ENCODE measurements at places on chromosomes 3 and 15. TPM values are rescaled to one million over a fixed set of nuclear protein-coding genes. Genes with fewer than 3 reads are reported as not detected.

The PROS1 gene
- not detected for total RNA-seq

The BTLA gene
- 22.3 TPM for total RNA-seq

The CELF6 gene
- total RNA-seq, result 0.45 TPM

The FBXW12 gene
- total RNA-seq, result not detected

GRCh38 chr15:69795601-69796000 is 302.1 kb downstream of the TLE3 start:
- DNase-seq, result no peak

DNA sequence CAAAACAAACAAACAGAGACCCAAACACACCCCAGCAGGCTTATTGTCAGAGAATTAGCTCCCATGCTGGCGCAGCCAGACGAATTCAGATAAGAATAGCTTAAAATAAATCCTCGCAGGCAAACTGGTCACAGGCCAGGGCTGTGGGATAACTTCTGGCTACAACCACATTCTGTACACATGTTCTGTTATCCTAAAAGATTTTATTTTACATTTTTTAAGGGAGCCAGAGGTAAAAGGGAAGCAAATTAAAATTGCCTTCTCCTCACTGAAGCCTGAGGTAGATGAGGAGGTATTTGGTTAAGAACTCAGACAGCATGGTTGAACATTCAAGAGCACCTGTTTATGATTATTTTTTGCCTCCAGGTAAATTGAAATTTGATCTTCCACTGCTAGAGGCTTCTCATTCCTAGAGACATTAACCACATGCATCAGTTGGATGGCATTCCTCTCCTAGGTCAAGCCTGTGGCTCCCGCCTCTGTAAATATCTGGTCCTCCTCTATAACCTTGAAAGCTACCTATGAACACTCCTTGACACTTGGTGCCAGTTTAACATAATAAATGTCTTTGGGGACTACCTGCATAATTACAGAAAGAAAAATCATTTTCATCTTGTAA is 190.3 kb downstream of the SATB1 start:
- no peak for DNase-seq

DNA sequence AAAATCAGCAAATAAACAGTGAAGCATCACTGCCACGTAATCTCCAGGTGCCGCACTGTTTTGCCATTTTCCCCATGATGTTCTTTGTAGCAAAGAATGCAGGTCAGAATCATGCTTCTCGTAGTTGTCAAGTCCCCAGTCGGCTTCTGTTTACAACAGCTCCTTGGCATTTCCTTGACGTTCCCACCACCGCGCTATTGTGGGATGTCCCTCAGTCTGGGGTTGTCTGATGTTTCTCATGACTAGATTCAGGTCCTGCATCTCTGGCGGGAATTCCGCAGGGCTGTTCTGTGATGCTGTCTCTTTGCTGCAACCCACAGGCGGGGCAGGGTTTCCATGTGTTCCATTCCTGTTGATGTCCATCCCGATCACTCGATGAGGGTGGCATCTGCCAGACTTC is 117.9 kb upstream of the SMAD3 start:
- DNase-seq, result no peak

DNA sequence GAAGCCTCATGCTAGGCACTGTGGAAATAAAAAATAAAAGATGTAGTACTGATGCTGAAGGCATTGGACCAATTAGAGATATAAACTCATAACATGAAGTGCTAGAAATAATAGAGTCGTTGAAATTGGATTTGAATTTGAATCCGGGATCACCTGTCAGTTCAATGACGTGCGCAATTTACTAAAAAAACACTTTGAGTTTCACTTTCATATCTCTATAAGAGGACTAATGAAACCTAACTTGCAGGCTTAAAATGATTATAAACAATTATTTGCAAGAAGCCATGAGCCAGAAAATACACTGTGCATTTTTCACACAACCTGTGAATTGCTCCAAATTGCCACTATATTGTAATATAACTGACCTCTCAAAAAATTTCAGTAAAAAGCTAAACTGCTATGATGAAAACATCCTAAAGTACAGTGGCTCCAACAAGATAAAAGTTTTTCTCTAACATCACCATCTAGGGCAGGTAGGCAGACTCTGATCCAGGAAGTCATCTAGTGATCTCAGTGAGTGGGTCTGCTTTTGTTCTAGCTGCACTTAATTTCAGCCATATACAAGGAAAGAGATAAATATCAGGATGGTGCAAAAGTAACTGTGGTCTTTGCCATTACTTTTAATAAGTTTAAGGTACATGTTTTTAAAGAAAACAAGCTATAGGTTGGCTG is 440.2 kb downstream of the CNTN6 start:
- no peak for DNase-seq

DNA sequence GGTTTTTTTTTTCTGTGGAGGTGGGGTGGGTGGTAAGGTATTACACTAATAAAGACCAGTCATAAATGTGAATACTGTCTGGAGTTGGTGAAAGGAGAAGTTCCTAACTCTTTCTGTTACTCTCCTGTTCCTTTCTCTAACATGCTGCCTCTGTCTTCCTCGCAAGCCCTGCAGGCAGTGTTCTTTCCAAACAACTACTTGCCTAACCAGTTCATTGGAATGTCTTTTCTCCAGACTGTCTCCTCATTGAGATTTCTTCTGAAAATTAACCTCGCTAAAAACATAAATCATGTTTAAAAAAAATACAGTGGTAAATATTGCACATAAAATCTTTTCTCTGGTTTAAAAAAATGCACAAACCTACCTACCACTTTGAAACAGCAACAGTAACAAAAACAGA is 135.2 kb downstream of the TP63 start:
- DNase-seq, result no peak

DNA sequence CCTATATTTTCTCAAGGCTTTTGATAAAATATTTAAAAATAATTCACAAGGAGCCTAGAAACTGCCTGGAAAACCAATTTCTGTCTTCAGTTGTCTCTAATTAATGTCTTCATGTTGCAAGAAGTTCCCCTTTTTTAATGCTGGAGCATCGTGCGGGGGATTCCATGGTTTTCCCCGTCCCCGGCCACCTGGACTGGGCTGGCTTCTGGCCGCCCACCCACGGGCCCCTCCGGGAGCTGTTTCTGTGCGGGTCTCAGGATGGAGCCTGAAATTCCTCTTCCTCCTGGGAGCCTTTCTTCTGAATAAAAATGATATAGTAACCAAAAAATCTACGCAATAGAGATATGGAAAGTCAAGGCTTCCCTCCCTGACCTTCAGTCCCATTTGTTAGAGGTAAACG is 8.1 kb upstream of the LRRK1 start:
- DNase-seq, result no peak

DNA sequence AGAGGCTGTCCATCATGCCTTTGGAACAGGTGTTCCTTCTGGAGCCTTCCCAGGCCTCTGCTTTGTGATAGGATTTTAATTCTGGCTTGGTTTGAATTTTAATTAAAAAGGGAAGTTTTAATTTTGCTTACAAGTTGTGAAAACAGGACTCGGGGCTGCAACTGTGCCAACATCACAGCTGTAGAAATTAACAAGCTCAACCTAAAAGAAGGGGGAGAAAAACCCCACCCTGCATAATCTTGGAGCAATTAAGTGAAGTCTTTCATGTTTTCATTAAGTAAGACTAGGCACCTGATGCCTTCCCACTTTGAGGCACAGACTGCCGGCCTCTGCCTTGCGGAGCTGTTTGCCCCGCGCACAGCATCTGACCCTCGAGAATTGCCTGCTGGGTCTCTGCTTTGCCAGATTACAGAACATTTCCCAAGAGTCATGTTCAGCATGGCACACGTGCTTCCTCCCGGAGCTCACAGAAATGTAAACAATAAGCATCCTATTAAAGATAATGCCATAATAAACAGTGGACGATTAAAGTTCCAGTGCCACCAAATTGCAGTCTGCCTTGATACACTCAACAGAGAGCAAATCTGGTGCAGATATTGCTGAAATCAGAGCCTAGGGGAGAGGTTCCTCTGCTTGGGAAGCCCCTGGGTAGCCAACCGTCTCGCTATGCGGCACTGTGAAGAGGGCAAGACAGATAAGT is 364.2 kb downstream of the LRTM1 start:
- no peak for DNase-seq

- DNase-seq, result no peak
Measured at GRCh38 chr15:35307026-35307425, 221.9 kb upstream of the NANOGP8 start.

- peak; percentile 52 for DNase-seq
Measured at GRCh38 chr3:172153335-172153861, 114.0 kb downstream of the FNDC3B start.
